ENCODE measurements at places on chromosomes 6 and 20. TPM values are rescaled to one million over a fixed set of nuclear protein-coding genes. Genes with fewer than 3 reads are reported as not detected.
A peak's percentile ranks its signal among the peaks of the same experiment; 100 is the strongest.

GRCh38 chr6:168641446-168641845, 200.5 kb downstream of the SMOC2 start:
- no peaks in the 10 kb centered on the region for H3K27me3 ChIP-seq
- DNase-seq = no peak
- no peaks in the 10 kb centered on the region for H3K36me3 ChIP-seq
- no peak overlapping the region for H3K27ac ChIP-seq
- no peak overlapping the region for H3K4me3 ChIP-seq

DNA sequence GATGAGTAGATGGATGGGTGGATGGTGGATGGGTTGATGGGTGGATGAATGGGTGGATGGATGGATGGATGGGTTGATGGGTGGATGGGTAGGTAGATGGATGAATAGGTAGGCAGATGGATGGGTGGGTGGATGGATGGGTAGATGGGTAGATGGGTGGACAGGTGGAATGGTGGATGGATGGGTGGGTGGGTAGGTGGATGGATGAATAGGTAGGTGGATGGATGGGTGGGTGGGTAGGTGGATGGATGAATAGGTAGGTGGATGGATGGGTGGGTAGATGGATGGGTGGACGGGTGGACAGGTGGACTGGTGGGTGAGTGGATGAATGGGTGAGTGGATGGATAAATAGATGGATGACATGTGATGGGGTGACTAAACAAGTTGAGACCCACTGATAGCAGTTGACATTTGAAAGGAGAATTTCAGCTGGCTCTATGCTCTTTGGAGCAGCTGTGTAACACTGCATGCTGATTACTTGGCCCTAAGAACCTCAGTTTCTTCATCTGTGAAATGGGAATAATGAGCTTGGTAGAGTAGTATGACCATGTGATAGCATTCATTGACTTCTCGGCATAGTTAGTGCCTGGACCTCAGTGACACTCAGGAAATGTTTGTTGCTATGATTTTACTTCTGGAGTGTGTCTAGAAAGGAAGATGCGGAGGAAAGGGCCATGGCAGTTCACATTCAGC, 184.3 kb downstream of the NFATC2 start:
- no peak overlapping the region for H3K4me3 ChIP-seq
- H3K27ac ChIP-seq = no peak overlapping the region
- H3K36me3 ChIP-seq = peaks cover 1% of the 10 kb centered on the region
- DNase-seq = no peak
- H3K27me3 ChIP-seq = peaks cover 8% of the 10 kb centered on the region
- peaks cover 11% of the 10 kb centered on the region for H3K4me1 ChIP-seq

GRCh38 chr6:48255094-48255493, 144.1 kb upstream of the PTCHD4 start:
- no peak overlapping the region for H3K27ac ChIP-seq
- no peaks in the 10 kb centered on the region for H3K27me3 ChIP-seq
- H3K4me1 ChIP-seq = no peaks in the 10 kb centered on the region
- H3K36me3 ChIP-seq = no peaks in the 10 kb centered on the region
- H3K4me3 ChIP-seq = no peak overlapping the region
- no peak for DNase-seq

DNA sequence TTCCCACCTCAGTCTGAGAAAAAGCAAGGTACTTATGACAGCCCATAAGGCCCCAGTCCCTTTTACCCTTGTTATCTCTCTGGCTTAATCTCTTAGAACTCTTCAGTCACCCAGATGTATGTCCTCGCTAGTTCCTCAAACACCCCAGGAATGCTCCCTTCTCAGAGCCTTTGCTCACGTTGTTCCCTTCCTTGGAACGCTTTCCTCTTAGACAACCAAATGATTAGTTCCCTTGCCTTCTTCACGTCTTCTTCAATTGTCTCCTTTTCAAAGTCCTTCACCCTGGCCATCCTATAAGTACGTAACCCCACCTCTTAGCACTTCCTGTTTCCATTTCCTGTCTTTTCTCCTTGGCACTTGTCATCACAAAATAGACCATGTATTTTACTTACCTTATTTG, 1.1 kb upstream of the APOBEC2 start:
- H3K4me3 ChIP-seq = no peak overlapping the region
- H3K4me1 ChIP-seq = peaks cover 11% of the 10 kb centered on the region
- H3K27ac ChIP-seq = peak overlapping the region; percentile 61
- peaks cover 6% of the 10 kb centered on the region for H3K36me3 ChIP-seq
- peak; percentile 22 for DNase-seq

DNA sequence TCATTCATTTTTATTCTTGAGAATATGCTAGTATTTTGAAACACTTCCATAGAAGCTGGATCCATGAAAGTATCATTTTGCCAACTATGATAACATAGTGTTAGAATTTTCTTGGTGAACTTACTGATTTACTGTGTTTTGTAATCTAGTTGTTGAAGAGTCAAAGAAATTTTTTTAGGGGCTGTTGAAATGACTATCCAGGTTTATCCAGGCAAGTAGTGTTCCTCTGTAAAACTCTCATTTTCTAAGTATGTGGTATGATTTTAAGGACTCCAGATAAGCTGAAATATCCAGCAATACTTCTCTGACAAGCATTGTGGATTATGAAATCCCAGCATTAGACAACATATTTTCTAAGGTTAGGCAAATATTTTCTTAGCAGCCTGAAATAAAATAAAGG, 95.9 kb downstream of the GRIK2 start:
- no peak overlapping the region for H3K4me3 ChIP-seq
- no peaks in the 10 kb centered on the region for H3K27me3 ChIP-seq
- H3K4me1 ChIP-seq = no peaks in the 10 kb centered on the region
- H3K27ac ChIP-seq = no peak overlapping the region
- no peak for DNase-seq
- H3K36me3 ChIP-seq = no peaks in the 10 kb centered on the region

DNA sequence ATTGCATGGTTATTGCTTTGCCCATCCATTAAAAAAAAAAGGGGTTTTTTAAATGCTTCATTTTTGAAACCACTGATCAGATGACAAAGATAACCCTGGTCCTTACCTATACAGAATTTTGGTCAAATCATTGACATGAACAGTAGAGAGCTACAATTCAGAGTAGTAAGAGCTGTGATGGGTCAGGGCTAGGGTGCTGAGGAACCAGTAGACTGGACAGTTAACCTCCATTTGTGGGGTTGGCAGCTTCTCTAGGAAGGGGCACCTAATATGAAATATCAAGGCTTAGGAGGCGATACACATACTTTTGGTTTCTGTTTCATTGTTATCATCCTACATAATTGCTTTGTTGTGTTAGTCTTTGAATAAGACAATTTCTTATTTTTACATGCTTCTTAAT, 55.1 kb downstream of the ORC3 start:
- H3K4me3 ChIP-seq = peak overlapping the region; percentile 76
- H3K36me3 ChIP-seq = peaks cover 6% of the 10 kb centered on the region
- H3K4me1 ChIP-seq = peaks cover 18% of the 10 kb centered on the region
- DNase-seq = no peak

GRCh38 chr6:166106076-166106686, 61.5 kb downstream of the TBXT start:
- H3K4me3 ChIP-seq = no peak overlapping the region
- H3K27me3 ChIP-seq = peaks cover 29% of the 10 kb centered on the region
- H3K4me1 ChIP-seq = no peaks in the 10 kb centered on the region
- H3K27ac ChIP-seq = no peak overlapping the region
- no peaks in the 10 kb centered on the region for H3K36me3 ChIP-seq
- DNase-seq = peak; percentile 76

DNA sequence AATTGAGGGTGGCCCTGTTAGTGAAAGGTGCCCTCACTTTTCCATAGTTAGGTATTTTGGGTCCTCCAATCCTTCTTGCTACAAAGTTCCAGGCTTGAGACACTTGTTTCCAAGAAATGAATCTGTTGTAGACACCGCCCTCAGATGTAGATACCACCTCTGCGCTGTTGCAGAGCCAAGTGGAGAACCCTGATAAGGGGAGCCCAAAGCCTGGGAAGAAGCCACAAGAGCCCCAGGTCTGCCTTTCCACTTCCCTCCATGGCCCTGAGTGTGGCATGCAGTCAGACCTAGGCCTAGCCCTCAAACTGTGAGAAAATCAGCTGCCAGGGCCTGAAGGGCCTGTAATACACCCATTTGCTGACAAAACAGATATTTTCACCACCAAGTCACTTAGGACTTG, 37.1 kb downstream of the DTD1 start:
- no peak overlapping the region for H3K27ac ChIP-seq
- no peaks in the 10 kb centered on the region for H3K27me3 ChIP-seq
- H3K4me3 ChIP-seq = no peak overlapping the region
- DNase-seq = no peak
- no peaks in the 10 kb centered on the region for H3K4me1 ChIP-seq

- DNase-seq = no peak
- peaks cover 16% of the 10 kb centered on the region for H3K4me1 ChIP-seq
- no peaks in the 10 kb centered on the region for H3K36me3 ChIP-seq
- H3K27me3 ChIP-seq = no peaks in the 10 kb centered on the region
Observed at GRCh38 chr6:99522531-99522930, 7.3 kb upstream of the USP45 start.

The BANF2 gene
- not detected for total RNA-seq

The CALHM5 gene
- not detected for total RNA-seq

Data from activated CD8-positive, alpha-beta memory T cell treated with anti-CD3 and anti-CD28 coated beads, Interleukin-2, amount 10 ng/mL, durations not matched to agents 7 days and 5 days (primary cell).